Stimulated activated CD4-positive, alpha-beta T cell treated with anti-CD3 and anti-CD28 coated beads, TNF-alpha, amount 100 ng/mL, for 48 hours (primary cell): ENCODE measurements at places on chromosomes 3 and 15.

- no peak for DNase-seq
These were observed 158.4 kb downstream of the LIPC start for GRCh38 chr15:58590236-58590635.

DNA sequence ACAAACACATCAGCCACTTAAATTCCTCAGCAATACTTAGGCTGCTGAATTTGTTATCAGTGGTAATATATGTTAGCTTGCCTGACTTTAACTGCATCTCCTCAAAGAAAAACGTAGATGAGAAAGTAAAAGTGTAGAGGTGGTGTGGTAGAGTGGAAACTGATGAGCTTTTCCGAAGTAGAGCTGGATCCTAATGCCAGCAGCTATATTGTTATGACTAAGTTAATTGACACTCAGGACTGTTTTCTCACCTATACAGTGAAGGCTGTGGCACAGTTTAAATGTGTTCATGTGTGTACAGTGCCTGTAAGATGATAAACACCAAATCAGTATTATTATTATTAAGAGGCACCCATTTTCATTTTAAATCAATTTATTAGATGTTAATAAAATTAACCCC is 174.9 kb downstream of the TNIK start:
- DNase-seq, result no peak

- no peak for DNase-seq
These were observed 117.9 kb upstream of the CFAP20DC start for GRCh38 chr3:59167756-59168155.

GRCh38 chr15:79916502-79917132 is 19.8 kb upstream of the MTHFS start:
- DNase-seq, result no peak

- DNase-seq, result no peak
These were observed 8.3 kb upstream of the LIPH start for GRCh38 chr3:185560676-185561075.

- no peak for DNase-seq
These were observed 252.8 kb downstream of the CLSTN2 start for GRCh38 chr3:140187656-140188221.

GRCh38 chr15:66144978-66145725 is 108.4 kb downstream of the MEGF11 start:
- DNase-seq, result no peak

DNA sequence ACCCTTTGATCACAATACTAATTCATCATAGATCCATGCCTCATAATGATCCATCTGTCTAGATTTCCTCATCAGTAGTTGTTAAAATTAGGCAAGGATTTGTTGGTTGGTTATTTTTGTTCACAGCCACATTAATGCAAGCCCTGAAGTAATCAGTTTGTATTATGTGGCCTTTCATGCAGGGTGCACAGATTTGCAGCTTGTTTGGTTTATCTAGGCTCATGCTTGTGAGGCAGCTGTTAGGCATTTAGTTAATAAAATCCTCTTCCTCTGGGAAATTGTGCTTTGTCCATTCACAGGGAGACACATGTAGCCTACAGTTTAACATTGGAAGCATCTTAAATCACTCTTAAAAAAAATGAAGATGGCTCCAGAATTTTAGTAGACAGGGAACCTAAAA is 162.8 kb upstream of the ZNF385D start:
- no peak for DNase-seq

DNA sequence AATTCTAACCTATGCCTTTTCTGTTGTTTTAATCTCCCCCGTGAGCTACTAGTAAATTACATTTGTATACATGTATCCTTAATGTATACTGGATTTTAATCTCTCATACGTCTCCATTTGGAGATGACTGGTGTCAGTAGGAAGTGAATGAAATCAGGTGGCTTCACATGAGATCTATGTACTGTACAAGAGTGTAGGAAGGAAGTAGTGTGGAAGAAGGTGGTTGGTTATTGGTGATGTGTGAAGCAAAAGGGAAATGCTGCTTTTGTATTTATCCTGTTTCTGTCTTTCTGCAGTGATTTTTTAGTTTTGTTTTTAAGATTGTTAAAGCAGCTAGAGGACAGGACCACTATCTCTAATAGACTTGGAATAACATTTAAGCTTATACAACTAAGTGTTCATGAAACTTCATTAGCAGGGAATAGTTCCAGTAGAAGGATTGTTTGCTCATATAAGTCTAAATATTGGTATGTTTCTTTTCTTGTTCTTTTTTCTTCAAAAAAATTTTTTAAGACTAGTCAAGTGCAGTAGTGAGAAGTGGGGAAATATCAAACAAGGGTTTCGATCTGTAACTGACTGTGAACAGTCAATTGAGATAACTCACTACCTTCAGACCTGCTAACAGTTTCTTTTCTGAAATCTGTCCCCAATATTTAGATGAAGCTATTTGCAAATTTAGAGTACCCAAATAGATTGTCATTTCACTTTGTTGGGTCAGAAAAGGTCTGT is 15.3 kb downstream of the SNX1 start:
- DNase-seq, result no peak

- no peak for DNase-seq
These were observed 9.6 kb upstream of the HDC start for GRCh38 chr15:50275091-50275490.

GRCh38 chr15:22253676-22254408 is 173.5 kb downstream of the OR4M2 start:
- no peak for DNase-seq

GRCh38 chr3:187974871-187975271 is 179.1 kb upstream of the LPP start:
- DNase-seq, result no peak

- DNase-seq, result no peak
These were observed 817.5 kb downstream of the SQOR start for GRCh38 chr15:46452297-46452820.

DNA sequence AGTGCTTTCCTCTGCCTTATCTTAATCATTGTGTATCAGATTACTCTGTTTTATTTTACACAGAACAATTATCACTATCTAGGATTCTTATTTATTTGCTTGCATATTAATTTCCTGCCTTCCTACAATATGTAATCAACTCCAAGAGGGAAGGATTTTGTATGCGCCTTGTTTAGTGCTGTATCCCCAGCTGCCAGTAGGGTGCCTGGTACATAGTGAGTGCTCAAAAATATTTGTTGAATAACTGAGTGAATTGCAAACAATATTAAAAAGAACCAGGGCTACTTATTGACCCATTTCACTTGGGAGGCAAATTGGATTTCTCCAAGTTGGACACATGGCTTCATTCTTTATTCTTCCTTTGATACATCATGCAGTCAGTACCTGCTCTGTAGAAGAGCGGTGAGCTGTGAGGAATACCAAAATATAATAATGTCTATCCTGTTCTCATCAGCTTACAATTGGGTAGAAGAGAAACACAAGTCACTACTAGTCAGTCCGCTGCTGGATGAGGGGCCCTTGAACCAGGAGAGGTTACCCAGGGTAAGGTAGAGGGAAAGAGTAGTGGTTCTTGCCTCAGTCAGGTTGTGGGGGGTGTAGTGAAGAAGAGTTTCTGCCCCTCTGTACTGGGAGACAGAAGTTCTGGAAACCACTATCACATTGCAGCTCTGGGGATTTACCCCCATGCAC is 233.9 kb upstream of the ZBTB20 start:
- DNase-seq, result no peak

- peak; percentile 8 for DNase-seq
These were observed 99.8 kb upstream of the HERC1 start for GRCh38 chr15:63933522-63933921.

DNA sequence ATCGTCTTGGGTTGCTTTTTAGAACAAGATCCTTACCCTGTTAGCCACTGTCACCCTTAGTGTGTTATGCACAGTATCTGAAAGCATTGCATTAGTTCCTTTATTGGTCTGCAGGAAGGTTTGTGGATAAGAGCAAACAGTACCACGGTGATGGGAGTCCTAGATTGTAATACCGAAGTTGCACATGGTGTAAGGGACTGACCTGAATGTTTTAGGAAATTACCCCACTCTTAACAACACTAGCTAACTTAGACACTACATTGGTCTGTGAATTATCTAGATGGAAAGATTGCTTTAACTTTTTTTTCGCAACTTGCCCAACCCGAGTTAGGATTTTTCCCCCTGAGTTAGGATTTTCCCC is 1.3 kb downstream of the STT3B start:
- DNase-seq, result no peak
